ENCODE measurements at places on chromosomes 6 and 20.

- DNase-seq: no peak
Measured at GRCh38 chr20:39105551-39105950, 143.4 kb downstream of the DHX35 start.

DNA sequence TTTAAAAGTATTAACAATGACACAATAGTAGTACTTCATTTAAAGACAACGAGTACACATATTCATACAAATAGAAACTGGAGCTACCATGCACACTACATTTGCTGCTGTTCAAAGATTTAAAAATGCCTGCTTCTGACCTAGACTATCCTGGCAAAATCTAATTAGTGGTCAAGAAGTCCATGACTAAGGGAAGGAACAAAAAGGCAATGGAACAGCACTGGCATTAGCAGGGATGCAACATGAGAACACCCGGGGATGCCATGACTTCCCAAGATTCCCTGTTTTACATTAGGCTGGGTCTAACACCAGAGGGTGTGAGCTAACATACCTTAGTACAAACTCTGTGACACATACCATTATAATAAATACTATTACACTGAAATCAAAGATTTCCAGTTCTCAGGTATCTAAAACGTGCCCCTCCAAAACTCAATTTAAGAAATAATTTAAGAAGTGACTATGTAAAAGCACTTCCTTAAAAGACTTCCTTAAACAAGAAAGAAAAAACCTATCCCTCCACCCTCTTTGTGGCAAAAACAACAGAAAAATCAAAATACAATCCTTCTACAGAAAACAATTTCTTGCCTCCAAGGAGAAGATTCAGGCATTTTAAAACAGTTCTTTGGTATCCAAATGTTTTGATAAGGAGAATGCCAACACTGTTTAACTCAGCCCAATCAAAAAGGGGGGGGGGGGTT is 25.5 kb downstream of the CHD6 start:
- DNase-seq: no peak

DNA sequence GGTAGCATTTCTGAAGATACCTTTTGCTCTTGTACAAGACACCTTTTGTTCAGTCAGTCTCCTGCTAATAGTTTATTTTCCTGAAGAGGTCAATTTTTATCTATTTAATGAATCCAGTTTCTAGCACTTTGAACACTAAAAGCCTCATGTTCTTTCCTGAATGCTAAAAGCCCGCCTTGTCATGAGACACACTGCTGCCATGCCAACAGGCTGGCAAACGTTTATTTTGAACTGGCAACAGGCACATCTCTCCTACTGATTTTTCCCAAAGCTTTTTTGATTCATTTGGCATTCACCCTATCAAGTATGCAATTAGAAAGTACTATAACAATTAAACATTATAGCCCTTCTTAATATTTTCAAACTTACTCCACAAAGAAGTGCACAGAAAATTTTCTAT is 421.2 kb upstream of the EYS start:
- no peak for DNase-seq

DNA sequence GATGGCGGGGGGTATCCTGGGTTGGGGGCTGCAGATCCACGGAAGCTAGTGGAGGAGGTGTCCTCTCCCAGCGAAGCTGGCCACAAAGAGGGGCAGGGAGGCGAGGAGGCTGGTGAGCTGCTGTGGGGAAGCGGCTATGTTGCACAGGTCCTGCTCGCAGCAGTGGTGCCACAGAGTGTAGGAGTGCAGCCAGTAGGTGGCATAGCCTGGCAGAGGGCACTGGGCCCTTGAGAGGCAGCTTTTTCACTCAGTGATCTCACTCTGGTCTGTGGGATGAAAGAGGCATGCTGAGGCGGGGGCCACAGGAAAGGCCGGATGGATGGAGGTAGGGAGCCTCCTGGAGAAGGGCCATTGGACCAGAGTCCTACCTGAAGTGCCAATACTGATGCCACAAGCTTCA is 2.9 kb upstream of the LY6G6D start:
- no peak for DNase-seq

- DNase-seq: no peak
Measured at GRCh38 chr6:106517706-106518105, 111.6 kb downstream of the RTN4IP1 start.

DNA sequence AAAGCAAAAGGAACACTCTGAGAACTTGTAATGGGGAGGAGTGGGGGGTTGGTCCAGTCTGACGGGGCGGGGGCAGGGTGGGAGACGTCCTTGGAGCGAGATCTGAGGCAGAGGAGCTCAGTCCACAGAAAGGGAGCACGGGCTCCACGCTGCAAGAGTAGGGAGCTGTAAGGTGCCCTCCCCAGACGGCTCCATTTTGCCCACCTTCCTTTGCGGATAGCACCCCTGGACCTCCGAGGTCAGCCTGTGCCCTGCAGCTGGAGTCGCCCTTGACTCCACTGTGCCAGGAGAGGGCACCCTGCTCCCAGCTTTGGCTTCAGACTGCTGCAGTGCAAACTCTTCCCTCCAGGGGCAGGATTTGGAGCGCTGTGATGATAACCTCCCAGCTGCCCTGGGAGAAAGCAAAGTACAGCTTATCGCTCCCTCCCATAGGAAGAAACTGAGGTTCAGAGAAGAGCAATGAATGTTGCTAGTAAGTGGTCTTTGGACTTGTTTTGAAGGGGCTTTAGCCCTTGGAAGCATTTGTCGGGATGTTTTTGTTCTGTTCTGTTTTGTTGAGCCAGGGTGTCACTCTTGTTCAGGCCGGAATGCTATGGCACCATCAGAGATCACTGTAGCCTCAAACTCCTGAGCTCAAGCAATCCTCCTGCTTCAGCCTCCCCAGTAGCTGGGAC is 9.5 kb upstream of the AHCY start:
- peak; percentile 87 for DNase-seq

GRCh38 chr6:142833054-142833453 is 111.9 kb downstream of the HIVEP2 start:
- DNase-seq: peak; percentile 77

DNA sequence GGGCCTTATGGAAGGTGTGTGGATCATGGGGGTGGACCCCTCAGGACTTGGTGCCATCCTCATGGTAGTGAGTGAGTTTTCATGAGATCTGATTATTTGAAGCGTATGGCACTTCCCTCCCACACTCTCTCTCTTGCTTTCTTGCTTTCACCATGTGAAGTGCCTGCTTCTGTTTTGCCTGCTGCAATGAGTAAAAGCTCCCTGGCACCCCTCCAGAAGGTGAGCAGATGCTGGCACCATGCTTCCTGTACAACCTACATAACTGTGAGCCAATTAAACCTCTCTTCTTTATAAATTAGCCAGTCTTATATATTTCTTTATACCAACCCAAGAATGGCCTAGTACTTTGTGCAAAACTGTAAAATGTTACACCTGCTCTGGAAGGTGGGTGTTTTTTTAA is 396.8 kb upstream of the HS3ST5 start:
- DNase-seq: no peak

GRCh38 chr20:19260412-19261090 is 48.1 kb downstream of the SLC24A3 start:
- DNase-seq: no peak

- no peak for DNase-seq
Measured at GRCh38 chr20:43202100-43202499, 12.4 kb upstream of the PTPRT start.

DNA sequence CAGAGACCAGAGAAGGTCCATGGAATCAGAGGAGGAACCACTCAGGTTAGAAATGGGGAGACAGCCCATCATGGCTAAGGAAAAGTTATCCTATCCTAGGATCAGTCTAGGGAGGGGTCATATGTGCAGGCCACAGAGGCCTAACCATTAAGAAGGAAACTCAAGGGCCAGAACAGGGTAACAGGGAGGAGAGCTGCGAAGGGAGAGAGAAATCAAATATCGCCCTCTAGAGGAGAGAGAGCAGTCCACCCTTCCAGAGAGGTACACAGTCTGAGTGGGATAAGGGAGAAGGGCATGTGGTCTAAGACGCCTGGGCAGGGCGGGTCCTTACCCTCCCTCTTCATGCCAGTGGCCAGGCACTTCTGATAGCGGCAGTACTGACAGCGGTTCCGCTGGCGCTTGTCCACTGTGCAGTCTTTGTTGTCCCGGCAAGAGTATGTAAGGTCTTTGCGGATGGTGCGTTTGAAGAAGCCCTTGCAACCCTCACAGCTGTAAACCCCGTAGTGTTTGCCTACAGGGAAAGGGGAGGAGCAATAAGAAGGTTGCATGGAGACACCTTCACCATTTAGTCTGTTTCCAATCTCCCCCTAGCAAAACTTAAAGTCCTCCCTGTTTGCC is 2.9 kb downstream of the RXRB start:
- DNase-seq: no peak

GRCh38 chr6:161101517-161101916 is 109.9 kb downstream of the MAP3K4 start:
- no peak for DNase-seq

DNA sequence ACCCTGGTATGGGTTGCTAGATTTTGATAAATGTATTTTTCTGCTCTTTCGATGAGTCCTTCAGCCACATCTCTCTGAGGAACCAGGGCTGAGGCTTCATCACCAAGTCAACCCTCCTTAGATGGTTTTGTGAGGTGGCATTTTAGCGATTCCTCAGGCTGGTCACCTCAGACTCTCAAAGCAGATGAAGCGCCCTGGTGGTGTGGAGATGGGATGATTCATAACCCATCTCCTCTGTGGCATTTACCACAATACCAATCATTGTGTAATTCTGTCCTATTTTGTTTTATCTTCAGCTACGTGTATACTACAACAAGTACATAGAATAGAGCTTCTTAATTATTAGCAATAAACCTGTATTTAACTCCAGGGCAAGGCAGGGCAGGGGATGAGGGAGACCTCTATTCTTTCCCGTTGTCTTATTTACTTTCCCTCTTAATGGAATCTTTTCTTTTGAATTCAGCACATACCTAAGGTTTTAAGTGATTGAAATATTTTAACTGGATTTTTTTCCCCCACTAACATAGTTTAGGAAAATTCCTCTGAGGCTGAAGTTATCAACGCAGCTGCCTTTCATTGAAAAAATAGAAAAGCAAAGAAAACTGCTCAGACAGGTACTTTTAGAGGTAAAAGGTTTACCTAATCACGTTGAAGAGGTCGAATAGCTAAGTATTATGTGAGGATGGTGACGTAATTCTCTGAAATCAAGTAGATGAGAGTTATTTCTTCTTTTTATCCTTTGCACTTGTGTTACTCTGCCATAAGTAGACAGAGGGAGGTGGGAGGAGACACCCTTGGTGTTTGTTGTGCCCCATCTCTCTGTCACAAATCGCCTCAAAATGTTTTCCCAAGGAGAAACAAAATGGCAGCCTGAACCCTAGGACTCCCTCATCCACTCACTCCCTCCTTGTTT is 57.4 kb upstream of the EDN3 start:
- no peak for DNase-seq

GRCh38 chr6:126625019-126625418 is 285.1 kb downstream of the CENPW start:
- peak; percentile 5 for DNase-seq

DNA sequence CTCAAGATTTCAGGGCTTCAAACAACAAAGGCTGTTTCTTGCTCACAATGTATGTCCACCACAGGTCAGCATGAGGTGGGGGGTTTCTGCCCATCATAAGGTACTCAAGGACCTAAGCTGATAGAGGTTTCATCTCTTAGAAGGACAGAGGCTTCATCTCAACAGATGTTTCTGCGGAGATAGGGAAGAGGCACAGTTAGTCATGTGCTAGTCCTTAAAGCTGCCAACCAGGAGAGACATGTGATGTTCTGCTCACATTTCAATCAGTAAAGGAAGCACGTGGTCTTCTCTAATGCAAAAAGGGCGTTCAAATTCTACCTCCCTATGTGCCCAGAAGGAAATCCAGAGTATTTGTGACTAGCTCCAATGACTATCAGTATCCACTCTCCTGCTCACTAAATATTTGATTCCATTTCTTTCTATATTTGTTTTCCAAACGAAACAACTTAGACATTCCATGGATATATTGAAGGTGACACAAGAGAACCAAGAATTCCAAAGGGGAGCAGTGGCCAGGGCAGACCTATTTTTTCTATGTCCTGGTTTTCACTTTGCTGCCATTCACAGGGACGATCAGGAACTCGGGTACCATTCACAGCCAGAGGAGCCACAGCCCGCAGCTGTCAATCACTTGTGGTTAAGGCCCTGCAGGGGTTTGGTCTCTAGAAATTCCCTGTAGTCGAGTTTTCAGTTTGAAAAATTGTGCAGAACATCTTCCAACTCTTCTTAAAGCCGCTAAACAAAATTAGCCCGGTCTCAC is 173.2 kb upstream of the FOXA2 start:
- DNase-seq: peak; percentile 89

GRCh38 chr6:100171533-100172321 is 177.7 kb upstream of the MCHR2 start:
- DNase-seq: no peak

DNA sequence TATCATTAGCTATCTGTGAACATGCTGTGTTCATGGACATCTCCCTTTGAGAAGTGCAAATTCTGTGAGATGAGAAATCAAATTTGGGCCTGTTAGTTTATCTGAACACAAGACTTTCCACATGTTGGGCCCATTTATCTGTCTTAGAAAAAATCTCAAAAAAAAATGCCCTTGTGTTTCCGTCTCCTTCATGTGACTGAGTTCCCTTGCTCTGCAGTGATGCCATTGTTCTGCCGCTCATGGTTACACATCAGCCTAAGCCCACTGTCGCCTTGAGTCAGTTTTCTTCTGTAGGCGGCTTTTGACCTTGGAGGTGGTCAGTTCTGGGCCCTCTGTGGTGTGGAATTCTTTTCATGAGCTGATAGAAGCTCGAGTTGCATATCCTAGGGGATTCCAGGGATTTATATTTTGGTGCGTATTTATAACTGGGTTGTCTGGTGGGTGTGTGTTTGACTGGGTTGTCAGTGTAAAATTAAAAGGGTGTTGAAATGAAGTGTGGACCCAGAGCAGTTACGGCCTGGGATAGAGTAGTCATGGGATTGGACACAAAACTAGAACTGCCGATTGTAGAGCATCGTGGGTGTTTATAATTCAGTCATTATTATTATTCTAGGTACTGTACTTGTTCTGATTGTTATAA is 156.7 kb downstream of the JARID2 start:
- DNase-seq: no peak

- no peak for DNase-seq
Measured at GRCh38 chr20:3786126-3786484, 435 bp downstream of the CENPB start.

- DNase-seq: no peak
Measured at GRCh38 chr6:113893866-113894265, 36.7 kb downstream of the MARCKS start.

DNA sequence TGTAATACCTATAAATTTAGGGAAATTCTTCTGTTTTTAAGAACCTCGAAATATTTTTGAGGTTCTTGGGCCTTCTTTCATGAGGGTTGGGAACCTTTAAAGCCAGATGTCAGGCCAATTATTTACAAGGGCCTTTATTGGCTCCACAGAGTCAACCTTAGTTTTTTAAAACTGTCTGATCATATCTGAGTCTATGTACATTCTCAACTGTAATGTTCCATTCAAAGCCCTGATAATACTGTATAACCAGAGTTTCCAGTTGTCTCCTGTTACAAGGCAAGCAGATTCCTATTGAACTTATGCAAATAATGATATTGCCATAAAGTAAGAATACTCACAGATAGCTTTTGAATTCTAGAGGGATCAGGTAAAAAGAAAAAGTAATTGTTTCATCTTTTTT is 545.5 kb downstream of the EPM2A start:
- no peak for DNase-seq

- DNase-seq: no peak
Measured at GRCh38 chr6:124986164-124986563, 23.9 kb downstream of the RNF217 start.

GRCh38 chr6:91276315-91276714 is 689.4 kb upstream of the MAP3K7 start:
- DNase-seq: no peak

All from HS-27A (cell line).